Glomerular endothelial cell (primary cell): ENCODE measurements at places on chromosomes 1 and 21. TPM values are rescaled to one million over a fixed set of nuclear protein-coding genes. Genes with fewer than 3 reads are reported as not detected.

The CRNN gene
- not detected in 2 replicates for total RNA-seq

The SLC45A3 gene
- 11.6 and 12.7 TPM in 2 replicates for total RNA-seq

The MATN1 gene
- total RNA-seq: not detected in 2 replicates

The ZNF593OS gene
- total RNA-seq: not detected in 2 replicates

The CLIC6 gene
- total RNA-seq: 0.15 TPM in 1 of 2 replicates, not detected in the other

The TDRD5 gene
- not detected in 2 replicates for total RNA-seq

The DIO1 gene
- total RNA-seq: not detected in 2 replicates

The UBL4B gene
- not detected in 2 replicates for total RNA-seq

The SH2D1B gene
- total RNA-seq: not detected in 2 replicates

The FMN2 gene
- 0.29 and 7.5 TPM in 2 replicates for total RNA-seq

The IVL gene
- not detected in 2 replicates for total RNA-seq
